SK-MEL-5 (cell line): ENCODE measurements at places on chromosomes 12 and 14.
A peak's percentile ranks its signal among the peaks of the same experiment; 100 is the strongest.

DNA sequence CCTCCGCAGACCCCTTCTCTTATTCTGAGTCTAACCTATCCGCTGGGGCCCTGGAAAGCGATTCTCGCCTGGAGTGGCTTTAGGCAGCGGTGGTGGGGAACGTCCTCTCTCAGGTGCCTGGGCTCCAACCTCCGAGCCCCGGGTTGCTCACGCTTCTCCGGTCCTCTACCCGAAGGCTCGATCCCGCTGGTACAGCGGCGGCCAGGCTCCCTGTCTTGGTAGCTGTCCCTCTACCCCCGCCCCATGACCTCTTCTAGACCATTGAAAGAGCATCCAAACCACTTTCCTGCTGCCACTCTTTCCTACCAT lies 505 bp upstream of the HEBP1 start:
- no peak for DNase-seq

DNA sequence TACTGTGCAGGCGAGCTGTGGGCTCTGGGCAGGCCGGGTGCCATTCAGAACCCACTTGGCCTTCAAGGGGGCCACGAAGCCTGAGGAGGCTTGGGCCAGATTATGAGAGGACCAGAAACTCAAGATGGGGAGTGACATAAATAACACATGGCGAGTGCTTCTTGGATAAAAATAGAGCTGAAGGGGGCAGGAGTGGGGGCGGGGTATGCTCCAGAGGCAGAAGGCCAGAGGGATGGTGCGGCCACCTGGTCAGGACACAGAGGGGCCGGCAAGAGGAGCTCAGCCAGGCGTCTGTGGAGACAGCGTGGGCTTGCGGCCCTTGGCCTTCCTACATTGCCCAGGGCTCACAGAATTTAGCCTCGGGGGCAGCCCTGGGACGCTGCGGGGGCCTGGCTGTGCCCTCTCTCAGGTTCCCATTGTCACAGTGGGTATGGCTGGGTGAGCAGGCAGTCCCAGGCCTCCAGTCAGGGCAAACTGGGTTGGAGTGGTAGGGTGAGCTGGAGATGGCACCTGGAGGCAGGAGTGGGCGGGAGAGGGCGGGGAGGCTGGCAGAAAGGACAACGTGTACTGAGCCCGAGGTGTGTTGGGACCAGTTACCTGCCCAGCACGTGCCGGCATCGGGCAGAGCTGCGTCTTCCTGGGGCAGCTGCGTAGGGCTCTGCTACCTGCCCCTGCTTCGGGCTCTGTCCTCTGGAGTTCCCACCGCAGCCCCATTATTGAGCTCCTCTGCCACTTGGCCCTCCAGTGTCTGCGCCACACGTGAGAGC lies 7.4 kb upstream of the SLC25A29 start:
- DNase-seq = no peak

- DNase-seq = no peak
Measured at GRCh38 chr12:98037401-98038140, 477.8 kb upstream of the TMPO start.

- no peak for DNase-seq
Measured at GRCh38 chr12:29152223-29152868, 3.3 kb downstream of the FAR2 start.

DNA sequence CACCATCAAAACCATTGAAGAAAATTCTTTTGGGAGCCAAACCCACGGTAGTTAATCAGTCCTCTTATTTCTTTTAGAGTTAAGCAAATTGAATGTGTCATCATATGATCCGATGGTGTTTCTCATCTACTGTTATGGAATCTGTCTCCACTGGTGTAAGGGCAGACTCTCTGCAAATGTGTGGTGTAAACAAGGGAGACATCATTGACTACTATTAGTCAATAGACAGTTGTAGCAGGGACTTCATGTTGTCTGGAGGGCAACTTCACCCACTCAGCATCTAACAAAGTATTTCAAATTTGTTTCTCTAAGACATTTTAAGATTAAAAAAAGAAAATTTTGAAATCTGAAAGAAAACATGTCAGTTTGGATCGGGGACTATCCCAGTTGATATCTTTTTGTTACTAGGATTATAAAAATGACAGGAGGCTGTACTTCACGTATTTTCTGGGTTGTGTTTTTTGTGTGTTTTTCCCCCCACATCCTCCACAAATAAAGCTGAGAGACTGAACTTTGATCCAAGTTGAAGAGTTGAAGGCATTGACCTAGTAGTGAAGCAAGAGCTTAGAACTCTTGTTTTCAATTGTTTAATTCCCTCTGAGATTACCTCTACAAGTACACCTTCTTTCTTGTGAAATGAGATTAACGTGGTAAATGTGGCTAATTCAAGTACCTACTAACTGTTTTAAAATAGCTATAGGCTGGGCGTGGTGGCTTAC lies 4.0 kb downstream of the GOLGA5 start:
- no peak for DNase-seq

DNA sequence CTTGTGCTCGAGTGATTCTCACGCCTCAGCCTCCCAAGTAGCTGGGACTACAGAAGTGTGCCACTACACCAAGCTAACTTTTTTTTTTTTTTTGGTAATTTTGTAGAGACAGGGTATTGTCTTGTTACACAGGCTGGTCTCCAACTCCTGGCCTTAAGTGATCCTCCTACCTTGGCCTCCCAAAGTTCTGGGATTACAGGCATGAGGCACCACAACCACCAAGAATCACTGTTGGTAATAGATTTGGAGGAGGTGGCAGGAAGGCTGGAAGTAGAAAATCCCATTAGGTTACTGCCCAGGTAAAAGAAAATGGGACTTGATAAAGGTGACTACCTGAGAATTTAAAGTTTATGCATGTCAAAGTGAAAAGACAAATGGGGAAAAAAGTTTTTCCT lies 1.4 kb upstream of the CDCA4 start:
- peak; percentile 39 for DNase-seq

DNA sequence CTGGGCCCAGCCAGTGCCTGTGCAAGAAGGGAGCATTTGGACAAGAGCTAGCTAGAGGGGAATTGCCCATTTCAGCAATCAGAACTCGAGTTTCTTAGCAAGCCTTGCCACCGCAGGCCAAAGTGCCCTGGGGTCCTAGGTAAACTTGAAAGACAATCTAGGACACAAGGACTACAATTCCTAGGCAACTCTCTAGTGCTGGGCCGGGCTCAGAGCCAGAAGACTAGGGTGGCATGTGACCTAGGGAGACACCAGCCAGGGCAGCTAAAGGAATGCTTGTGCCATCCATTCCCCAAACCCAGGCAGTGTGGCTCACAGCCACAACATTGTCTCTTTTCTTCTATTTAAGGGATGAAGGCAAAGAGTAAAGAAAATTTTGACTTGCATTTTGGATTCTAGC lies 205.0 kb downstream of the BMP4 start:
- no peak for DNase-seq

GRCh38 chr14:61539631-61540030 lies 155.7 kb upstream of the HIF1A start:
- no peak for DNase-seq

DNA sequence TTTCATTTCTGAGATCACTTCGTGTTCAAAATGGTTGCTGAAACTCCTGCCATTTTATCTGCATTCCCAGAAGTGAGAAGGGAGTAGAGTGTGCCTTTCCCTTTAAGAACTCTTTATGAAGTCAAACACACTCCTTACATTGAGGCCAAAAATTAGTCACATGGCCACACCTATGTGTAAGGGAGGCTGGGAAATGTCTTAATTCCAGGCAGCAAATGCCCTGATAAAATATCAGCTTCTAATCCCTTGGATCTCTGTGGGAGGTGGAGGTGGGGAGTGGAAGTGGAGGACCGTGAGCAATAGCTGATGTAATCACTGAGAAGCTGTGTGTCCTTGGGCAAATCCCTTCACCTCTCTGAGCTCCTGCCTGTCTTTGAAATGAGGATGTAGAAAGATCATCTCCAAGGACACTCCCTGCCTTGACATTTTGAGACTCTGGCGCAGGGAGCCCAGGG lies 22.7 kb upstream of the ANKRD9 start:
- no peak for DNase-seq

- no peak for DNase-seq
Measured at GRCh38 chr12:95105540-95105939, 32.1 kb upstream of the NR2C1 start.

DNA sequence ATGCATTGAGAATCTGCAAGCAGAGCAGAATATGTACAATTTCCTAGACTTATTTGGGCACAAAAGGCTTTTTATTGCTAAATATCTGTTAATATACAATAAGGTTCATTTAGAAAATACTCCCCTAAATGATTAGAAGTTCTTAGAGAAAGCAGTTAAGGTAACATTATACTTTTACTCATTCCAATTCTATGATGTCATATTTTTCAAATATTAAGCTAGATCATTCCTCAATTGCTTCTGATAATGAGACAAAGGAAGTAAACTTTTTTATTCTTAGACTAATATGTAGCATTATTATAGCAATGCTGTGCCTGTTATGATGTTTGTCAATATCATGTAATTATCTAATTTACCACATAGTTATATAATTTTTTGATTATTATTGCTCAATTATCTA lies 447.0 kb downstream of the SLC16A7 start:
- DNase-seq = no peak

DNA sequence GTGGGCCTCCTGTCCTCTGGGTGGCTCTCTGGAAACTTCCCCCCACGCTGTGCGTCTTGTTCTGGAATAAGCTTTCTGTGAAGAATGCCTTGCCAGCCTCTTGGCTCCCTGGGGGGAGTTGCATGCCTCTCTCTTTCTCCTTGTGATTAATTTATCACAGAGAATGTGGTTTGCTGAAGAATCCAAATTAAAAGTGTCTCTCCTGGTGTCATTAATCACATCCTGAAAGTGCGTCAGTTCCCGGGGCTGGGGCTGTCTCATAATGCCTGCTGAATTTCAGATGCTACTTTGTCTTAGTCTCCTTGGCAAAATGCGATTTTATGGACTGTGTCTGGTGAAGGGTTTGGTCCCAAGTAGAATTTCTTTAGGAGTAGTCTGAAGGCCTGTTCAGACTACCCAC lies 787.7 kb upstream of the TMEM132C start:
- no peak for DNase-seq

DNA sequence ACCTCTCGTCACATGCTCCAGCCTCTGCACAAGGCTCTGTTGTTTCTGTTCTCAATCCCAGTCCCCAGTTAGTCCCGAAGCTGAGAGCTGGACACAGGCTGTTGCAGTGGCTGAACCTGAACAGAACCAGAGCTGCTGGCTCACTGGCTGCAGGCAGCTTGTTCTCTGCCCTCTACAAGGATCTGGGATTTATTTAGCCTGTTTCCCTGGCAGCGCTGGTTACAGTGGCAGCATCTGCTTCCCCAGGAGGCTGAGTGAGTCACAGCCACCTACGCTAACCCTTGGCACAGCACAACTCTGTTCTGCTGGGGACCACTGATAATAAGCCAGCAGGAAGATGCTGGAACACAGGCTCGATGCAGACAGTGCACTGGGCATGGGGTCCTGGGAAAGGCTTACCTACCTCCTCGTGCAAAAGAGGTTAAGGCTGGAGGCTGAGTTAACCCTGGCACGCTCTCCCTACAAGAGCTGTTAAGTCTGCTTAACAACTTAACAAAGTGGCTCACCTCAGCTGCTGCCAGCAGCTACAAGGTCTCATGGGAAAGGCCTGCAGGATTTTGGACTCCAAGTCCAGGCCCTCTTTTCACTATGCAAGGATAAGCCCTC lies 299.6 kb downstream of the PCNX1 start:
- DNase-seq = peak; percentile 63

DNA sequence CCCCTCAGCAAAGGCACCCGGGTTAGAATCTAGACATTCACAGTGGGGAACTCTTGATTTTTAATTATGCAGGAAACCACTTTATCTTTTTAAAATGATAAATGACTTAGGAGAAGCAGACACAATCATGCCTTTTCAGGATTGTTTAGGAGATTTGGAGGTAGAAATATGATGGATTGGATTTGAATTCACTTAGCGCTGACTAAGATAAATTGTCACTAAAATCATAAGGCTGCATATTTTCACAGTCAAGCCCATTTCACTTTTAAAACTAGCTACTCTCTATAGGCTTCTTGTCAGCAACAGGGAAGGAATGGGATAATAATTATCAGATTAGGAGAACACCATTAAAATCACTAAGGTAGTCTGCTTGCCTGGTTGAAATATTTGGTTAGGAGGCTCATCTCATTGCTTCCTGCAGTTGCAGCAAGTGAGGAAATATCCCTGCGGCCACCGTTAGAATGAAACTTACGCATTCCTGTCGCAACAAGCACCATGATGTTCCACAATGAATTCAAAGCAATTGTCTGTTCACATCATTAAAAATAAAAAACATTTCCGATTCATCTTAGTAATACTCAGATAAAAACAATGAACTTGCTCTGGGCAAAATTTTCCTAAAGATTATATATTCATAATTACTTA lies 31.9 kb downstream of the DACT1 start:
- no peak for DNase-seq

DNA sequence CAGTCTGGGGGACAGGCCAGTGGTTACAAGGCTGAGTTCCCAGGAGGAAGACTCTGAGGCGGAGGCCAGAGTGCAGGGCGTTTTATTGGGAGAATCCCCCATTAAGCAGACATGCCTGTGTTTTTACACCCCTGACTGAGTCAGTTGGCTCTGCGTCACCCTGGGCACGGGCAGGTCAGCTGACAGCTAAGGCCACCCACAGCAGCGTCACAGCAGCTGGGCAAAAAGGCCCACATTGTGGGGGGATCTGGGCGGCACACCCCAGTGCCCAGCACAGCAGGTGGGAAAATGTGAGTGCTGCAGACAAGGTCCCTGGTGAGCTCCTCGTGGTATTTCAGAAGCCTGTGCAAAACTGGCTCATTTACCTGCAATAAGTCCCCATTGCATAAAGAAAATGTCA lies 184.7 kb downstream of the AACS start:
- DNase-seq = peak; percentile 40

- no peak for DNase-seq
Measured at GRCh38 chr14:35320472-35320871, 28.3 kb downstream of the PSMA6 start.

- no peak for DNase-seq
Measured at GRCh38 chr12:119479121-119479561, 114.4 kb upstream of the TMEM233 start.

GRCh38 chr12:100656856-100657255 lies 83.4 kb downstream of the GAS2L3 start:
- no peak for DNase-seq

DNA sequence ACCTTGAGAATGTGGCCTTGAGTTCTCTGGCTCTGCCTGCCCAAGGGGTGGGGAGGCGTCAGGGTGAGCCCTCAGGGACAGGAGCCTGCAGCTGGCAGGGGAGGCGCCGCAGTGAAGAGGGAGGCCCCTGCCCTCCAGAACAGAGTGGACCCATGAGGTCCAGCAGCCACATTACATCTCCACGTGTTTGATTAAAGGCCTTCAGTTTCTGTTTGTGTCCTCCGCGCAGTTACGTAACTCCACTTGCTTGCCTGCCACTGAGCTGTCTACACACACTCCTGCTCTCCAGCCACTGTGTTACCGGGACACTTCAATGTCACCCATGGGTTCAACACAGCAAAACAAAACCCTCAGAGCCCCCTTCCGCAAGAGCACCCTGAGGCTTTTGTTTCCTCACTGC lies 70.4 kb downstream of the CHGA start:
- no peak for DNase-seq
